ENCODE measurements at places on chromosomes 1 and 21.
A peak's percentile ranks its signal among the peaks of the same experiment; 100 is the strongest.

- DNase-seq = no peak
Observed at GRCh38 chr1:228836427-228836826, 101.1 kb downstream of the RHOU start.

GRCh38 chr1:209291715-209292114 is 291.8 kb upstream of the CAMK1G start:
- DNase-seq = no peak

GRCh38 chr21:45020629-45021427 is 53.6 kb upstream of the ADARB1 start:
- no peak for DNase-seq

DNA sequence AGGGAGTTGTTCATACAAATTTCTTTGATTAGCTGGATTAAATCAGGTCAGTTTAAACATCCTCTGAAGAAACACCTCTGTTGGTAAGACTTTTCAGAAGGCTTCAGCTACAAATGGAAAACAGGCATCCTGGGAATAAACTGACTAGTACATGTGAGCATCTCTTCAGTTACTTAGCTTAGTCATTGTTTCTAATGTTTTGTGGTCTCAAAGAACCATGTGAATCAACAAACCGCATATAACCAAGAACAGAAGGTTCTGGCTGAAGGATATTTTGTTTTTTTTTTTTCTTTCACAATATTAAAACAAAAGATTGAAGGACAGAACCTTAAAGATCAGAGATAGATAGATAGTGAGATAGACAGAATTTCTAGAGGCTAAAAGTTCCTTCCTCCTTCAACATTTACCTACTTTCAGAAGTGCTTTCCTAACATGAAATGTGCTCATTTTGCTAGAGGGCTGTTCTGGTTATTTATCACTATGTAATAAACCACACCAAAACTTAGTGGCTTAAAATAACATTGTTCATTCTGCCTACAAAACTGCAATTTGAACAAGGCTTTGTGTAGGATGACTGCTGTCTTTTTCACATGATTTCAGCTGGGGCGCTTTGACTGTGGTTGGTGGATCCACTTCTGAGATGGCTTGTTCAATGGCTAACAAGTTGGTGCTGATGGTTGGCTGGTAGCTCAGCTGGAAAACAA is 119.8 kb upstream of the PTGFR start:
- no peak for DNase-seq

GRCh38 chr1:41474490-41475271 is 9.8 kb downstream of the EDN2 start:
- no peak for DNase-seq

- peak; percentile 43 for DNase-seq
Observed at GRCh38 chr1:27341525-27342252, at the start of gene SYTL1. Gene SYTL1, plus strand, starts transcription at chr1:27342022. Its CDS starts 3,313 bp downstream, at chr1:27345335.

GRCh38 chr1:36099681-36100341 is 11.1 kb downstream of the ADPRS start:
- DNase-seq = peak; percentile 72

GRCh38 chr1:157114183-157115121 is 14.8 kb upstream of the ETV3L start:
- no peak for DNase-seq

- DNase-seq = no peak
Observed at GRCh38 chr1:184824691-184825323, 70.1 kb upstream of the EDEM3 start.

GRCh38 chr21:22352088-22352487 is 1353.9 kb downstream of the NCAM2 start:
- no peak for DNase-seq

GRCh38 chr1:222946436-222946835 is 131.6 kb downstream of the DISP1 start:
- DNase-seq = no peak
